Left ventricle myocardium superior (tissue), 1 donor: ENCODE measurements at places on chromosomes 2 and 18.
A peak's percentile ranks its signal among the peaks of the same experiment; 100 is the strongest.

DNA sequence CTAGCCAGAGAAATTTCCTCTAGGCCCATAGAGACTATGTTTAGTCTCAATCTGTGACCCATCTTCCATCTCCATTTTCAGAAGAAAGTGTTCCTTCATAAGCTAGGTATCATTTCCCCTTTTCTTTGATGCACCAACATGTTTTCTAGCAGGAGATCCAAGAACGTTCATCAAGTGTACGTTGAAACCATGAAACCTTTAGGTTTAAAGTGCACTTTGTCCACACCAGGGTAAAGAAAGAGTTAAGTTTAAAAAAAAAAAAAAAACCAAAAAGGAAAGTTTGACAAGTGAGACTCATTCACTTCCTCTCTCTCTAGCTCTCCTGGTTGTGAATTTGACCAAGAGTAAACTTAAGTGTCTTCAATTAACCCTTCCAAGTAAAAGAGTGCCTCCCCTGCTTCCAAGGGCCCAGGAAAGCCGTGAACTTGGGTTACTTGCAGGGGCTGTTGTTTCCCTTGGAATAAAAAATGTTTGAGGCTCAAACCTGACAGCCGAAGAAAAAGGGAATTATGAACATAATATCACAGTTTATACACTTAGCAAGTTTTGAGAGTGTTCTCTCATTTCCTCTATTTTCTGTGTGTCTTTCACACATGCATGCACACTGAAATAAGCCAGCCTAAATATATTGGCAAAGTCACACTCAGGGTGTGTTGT is 56.7 kb downstream of the LBH start:
- no peak for DNase-seq

DNA sequence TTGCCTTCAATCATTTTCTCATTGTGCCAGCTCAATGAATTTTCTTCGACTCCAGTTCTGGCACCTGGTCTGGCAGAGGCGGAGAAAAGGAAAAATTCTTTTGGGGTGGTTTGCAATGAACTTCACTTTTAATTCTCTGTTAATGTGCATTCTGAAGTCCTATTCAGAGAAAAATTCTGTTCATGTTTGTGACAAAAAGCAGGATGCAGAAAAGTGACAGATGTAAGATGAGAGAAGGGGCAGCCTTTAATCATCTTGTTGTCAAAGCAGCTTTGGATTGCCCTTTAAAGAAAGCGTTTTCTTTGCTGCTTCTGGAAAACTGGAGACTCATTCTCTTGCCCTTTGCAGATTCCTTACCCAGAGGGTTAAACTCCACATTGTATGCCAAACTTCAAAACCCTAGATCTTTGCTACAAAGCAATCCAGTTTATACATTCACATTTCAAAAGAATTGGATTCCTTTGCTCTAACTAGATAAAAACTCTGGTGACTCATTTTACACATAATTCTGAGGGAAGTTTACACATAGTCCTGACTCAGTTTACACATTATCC is 94.6 kb upstream of the CAVIN2 start:
- no peak for DNase-seq

GRCh38 chr2:176001281-176001915 is 669 bp downstream of the LNPK start:
- DNase-seq: peak; percentile 57

- no peak for DNase-seq
These were observed 90.7 kb downstream of the ZBTB7C start for GRCh38 chr18:48318436-48318835.

- no peak for DNase-seq
These were observed 65.7 kb downstream of the CAPN13 start for GRCh38 chr2:30741576-30741975.

DNA sequence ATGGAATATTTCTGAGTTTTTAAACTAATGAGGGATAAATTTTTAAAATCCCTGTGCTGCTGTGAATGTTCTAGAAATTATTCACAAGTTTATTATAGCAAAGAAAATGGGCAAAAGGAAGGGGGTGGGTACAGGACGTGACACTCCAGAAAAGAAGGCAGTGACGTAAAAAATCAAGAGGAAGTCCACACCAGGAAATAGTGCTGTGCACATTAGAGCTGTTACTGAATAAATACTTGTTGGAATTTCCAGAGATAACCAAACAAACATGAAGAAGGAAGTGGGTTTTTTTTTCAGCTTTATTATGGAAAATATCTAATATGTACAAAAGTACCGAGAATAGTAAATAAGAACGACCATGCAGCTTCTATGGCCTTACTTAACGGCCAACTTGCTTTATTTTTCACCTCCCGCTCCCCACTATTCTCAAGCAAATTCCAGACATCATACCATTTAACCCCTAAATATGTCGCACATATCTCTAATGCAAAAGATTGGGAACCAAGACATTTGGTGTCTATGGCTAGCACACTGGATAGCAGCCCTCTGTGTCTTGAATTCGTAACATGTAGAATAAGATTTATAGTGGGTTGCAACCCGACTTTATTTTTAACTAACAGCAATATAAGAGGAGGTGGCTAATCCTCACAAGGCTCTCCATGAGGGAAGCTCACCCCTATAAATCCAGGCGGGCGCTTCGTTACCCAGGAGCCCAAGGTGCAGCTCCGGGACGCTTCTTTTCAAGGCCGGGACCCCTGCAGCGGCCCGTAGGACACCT is 580 bp upstream of the NDUFV2 start:
- DNase-seq: no peak

DNA sequence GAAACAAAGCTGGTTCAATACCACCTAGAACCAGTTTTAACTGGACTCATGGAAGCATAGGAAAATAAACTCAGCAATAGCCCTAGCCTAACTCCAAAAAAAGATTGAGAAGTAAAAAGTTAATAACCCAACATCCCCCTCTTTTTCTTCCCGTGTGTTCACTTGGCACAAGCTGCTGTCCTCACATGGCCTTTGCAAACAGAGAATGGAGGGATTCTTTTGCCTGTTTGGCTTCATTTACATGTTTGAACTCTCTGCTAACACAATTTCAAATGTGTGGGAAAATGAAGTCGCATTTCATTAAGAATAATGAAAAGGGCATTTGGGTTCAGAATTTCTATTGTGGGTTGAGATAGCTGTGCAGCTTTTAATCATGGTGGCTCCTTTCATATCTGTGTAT is 589.2 kb upstream of the LRRTM1 start:
- no peak for DNase-seq

- peak; percentile 66 for DNase-seq
These were observed 63.2 kb upstream of the MAPRE2 start for GRCh38 chr18:34977838-34978532.

- DNase-seq: no peak
These were observed 68.9 kb downstream of the EPAS1 start for GRCh38 chr2:46365913-46366667.

- peak; percentile 74 for DNase-seq
These were observed 37.9 kb downstream of the MOGAT1 start for GRCh38 chr2:222709191-222709891.

DNA sequence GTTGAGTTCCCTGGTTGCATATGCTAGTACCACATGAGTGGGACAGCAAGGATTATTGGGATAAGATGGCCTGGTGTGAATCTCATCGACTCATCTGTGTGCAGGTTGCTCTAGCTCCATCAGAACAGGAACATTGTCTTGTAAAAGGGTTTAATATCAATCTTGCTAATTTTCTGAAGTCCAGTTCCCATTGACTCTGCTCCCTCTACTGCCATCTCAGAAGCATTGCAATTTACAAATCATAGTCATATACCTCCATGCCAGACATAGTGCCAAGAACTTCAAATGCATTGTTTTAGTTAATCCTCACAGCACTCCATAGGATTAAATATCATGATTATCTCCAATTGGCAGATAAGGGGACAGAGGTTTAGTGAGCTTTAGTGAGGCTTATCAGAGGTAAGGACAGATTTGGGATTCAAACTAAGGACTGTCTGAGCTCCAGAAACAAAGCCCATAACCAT is 4.8 kb upstream of the STAT4 start:
- no peak for DNase-seq

DNA sequence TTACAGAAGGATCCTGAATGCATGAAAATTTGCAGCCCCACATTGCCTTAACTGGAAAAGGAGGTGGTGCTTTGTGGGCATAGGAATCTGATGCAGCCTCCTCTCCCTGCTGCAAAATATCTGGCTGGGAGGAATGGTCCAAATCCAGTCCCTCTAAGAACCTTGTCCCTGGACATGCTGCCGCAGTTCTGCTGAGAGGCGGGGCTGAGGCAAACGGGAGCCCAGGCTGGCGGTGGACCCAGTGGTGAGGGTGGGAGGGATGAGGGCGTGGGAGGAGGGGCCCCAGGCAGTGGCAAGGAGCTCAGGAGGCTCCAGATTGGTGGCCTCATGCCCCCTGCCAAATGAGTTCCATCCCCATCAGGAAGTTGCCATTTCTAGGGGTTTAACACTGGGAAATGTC is 36.2 kb downstream of the ZAP70 start:
- DNase-seq: no peak

- DNase-seq: no peak
These were observed 173.6 kb downstream of the BCL2 start for GRCh38 chr18:63145851-63146555.

DNA sequence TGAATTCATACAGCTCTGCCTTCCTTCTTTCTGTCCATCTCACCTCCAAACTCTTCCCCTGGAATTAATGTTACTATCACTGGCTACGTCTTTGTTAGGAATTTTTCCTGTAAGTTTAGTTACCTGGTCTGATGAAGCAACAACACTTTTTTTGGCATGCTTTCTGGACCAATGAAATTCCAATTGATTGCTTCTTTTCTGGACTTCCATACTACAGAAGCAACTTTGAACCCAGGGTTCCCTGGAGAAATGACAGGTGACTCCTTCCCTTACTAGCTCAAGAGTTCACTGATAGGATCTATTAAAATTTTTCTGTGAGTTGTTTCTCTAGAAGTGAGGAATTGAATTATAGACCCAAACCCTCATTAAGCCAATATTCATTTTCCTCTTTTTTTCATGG is 41.4 kb upstream of the STPG4 start:
- DNase-seq: no peak

DNA sequence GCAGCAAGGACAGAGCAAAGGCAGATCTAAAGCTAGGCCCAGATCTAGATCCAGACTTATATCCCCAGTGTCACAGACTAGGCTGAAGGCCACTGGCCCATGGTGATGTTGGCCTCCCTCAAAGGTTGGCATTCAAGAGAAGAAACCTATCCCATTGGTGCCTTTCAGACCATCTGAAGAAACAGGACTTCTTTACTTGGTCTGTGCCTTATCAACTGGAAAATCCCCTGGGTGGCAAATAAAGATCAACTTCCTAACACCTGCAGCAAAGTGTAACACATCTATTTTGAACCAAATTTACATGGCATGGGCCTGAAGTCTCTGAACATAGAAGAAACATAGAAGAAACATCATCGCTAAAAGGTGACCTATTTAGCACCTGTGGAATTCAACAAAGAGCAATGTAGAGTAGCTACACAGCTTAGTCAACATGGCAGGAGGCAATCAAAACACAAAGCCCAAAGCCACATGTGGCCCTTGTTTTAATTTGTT is 35.8 kb downstream of the METTL4 start:
- no peak for DNase-seq

DNA sequence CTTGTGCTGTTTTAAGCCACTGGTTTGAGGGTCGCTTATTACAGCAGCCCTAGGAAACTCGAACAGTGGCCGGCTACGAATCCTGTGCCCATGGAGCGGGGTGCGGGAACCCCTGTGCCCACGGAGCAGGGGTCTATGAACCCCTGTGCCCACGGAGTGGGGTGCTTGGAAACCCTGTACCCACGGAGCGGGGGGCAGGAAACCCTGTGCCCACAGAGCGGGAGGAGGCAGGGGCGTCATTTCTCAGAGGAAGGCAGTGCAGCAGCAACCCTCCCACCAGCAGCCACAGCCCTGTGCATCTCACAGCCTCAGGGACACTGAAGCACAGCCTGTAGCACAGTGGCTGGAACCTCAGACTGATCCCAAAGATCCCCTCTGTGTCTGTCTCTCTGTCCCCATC is 34.2 kb upstream of the GPC1 start:
- peak; percentile 8 for DNase-seq

DNA sequence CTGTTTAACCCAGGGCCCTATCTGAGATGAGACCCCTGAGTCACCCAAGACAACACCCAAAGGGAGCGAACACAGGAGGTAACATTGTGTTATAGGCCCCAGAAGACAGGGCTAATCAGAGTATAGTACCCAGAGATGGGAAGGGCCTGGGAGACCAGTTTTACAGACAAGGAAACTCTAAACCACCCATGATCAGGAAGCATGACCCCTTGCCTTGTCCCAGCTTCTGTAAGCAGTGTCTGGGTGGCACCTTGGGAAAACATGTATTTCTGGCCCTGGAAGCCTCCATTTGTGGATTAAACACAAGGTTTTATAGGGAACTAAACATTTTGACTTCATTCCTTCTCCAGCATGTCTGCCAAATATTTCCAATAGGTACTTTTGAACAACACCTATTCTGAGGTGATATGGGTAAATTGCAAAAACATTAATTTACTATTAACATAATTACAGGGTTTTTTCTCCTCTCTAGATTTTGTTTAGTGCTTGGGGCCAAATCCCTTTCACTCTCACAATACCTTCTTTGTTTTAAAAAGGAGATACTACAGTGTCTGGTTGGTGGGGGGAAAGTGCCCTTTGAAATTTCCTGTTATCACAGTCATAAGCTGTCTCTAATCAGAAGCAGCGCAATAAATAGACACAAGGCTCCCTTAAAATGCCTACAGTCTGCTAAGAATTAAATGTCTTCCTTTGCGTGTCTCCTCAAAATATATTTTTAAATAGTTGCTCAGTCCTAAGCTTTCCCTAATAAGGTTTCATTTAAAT is 341.1 kb downstream of the BCL11A start:
- no peak for DNase-seq

GRCh38 chr2:16644221-16644925 is 21.3 kb downstream of the CYRIA start:
- no peak for DNase-seq

DNA sequence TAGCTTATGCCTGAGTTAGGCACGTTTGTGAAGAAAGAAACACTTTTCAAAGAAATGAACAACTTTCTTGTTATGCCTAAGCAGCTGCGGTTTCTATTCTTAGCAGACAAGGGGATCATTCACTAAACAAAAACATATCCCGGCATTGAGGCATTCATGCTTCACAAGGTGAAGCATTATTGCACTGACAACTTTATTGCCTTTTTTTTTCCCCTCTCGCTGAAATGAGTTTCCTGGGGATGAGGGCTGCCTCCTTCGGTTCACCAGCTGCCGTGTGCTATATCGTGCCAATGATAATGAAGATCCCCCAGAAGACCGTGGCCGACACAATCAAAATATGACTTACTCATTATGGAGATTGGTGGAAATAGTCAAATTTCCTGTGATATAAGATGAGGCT is 288.2 kb upstream of the ST6GAL2 start:
- DNase-seq: no peak

DNA sequence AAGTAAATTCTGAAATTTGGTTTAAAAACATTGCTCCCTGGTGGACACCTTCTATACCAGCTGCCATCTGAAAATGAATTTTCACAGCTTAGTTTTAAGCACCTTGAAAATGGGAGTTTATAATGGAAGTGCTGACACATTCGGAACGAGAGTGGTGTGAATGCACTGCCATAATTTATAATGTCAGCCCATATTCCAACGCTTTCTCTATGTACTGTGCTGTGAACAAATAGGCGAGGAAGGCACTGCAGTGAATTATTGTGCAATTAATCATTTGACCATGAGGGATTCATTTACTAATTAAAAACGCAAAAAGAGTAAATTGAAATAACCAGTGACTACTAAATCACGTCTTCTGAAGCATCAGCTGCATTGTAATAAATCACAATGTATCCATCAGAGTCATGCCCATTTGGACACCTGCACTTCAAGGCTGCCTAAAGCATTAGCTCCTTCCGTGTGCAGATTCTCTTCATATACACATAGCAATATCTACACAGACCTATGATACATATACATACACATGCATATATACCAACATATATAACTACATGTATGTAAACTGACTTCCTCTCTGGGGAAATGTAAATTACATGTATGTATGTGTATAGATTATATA is 699.8 kb downstream of the GALR1 start:
- no peak for DNase-seq
